ENCODE measurements at places on chromosomes 2 and 18.

DNA sequence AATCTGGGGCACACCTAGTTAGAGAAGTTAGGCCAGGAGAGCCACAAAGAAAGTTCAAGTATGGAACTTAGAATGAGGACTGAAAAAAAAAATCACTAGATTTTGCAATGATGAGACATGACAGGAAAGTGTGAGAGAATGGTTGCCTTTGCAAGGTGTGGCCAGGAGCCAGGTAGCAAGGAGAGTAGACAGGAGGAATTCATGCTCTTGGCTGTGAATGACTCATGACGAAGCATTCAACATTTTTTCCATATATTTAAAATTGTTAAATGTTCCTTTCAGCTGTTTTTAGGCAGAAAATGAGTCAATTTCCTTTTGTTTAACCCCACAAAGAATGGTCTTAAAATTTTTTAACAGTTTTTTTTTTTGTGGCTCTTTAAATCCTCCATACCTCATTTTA, 636.9 kb downstream of the PLCL1 start:
- no peak for DNase-seq

GRCh38 chr2:108923019-108923700, 65.9 kb downstream of the EDAR start:
- DNase-seq = no peak

DNA sequence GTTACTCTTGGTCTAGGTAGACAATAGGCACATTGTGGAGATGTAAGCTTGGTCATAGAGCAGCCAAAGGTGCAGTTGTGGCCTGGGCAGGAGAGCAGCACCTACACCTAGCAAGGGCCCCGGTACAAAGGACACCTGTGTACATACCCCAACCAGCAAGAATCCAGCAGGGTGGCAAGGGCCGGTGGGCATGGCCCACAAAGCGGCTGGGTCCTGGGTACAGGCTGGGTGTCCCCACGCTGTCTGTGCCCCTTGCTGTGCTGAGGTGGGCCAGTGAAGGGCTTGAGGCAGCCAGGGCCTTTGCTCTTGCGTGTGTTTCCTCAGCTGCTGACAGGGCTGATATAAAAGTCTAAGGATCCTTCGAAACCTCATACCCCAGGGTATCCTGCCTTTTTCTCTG, 501.8 kb downstream of the EIPR1 start:
- no peak for DNase-seq

DNA sequence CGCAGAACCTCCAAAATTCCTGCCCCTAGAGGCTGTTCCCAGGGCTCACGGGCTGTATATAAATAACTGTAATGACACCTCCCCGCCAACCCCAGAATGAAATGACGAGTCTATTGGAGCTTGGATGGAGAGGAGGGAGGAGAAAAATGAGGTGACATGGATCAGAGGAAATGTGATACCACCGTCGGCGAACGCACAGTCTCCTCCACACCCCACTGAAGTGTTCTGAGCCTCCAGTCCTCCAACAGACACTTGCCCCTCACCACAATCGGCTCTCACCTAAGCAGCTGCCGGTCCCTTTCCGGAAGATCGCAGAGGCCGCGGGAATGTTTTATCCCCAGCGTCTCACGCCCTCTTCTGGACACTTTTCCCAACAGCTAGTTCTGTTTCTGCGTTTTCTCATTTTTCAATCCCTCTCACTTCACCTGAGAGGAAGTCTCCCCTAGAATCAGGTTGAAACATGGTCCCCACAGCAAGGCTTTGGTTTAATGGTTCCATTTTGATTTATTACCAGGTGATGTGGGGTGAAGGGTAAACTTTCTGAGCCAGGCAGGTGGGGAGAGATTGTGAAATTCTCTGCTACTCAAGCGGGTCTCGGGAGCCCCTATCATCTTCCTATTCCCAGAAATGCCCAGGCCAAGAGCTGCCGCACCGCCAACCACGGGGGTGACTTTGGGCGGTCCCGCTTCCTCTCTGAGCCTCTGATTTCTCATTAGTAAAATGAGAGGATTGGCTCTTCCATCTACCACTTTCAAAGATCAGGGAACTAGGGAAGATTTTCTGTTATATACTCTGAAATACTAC, 9.1 kb upstream of the MYO5B start:
- DNase-seq = no peak

DNA sequence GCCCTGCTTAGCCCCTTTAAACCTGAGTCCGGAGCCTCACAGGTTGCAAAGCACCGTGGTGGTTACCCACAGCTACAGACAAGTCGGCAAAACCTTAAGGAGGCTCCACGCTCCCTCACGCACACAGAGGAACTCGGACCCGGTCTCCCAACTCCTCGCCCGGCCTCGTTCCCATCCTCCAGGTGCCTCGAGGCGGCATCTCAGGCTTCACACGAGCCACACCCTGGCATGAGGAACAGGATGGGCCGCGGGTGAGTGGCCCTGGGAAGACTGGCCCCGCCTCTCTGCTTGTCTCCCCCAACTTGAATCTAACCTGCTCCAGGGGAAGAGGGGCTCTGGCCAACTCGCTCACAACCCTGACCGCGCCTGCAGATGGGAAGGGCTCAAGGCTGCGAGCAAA, 97.4 kb downstream of the EIPR1 start:
- DNase-seq = no peak

GRCh38 chr2:120434492-120435308, 88.8 kb downstream of the INHBB start:
- no peak for DNase-seq

DNA sequence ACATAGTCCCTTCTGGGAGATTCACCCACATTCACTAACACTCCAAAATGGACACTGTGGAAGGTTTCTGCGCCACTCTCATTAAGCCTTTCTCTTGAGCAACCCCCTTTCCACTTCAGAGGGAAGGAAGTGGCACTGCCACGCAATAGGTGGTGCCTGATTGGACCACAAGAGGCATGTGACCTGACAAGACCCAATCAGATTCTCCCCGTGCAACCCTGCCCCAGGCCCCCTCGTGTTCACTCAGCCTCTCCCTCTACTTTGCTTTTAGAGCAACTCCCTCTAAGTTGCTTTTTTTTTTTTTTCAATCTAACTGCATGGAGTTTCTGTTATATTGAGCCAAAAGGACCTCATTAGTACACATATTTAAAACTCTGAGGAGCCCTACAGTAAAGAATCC, 158.0 kb downstream of the EN1 start:
- no peak for DNase-seq

DNA sequence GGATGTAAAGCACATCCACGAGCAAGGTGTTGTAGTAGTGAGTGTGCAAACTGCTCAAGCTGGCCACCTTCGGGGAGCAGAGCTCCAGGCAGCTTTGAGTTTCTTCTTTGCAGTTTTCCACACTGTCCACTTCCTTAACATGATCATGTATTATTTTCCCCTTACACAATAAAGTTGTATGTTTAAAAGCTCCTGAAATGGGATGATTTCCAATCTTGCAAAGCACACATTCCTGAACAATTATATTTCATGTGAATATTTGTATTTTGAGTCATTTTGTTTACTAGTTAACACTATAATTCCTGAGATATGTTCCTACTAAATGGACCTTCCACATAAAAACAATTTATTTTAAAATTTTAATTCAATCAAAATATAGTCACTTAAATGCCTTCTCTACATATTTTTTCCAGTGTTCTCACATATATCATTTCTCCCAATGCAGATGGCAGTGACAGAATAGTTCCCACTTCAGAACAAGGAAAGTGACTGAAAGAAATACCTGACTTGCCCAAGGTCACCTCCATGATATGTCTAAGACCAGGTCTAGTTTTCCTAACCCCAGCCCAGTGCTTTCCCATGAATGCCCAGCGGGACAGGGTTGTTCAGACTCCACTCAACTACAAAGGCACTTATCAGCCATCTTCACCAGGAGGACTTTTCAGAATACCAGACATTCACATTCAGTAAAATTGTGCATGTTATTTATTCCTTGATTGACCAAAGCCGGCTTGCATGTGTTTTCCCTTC, 5.5 kb downstream of the CYB5A start:
- no peak for DNase-seq

- DNase-seq = no peak
Observed at GRCh38 chr2:205461169-205461568, 221.1 kb upstream of the NRP2 start.
